ENCODE measurements at places on chromosomes 2 and 18. TPM values are rescaled to one million over a fixed set of nuclear protein-coding genes. Genes with fewer than 3 reads are reported as not detected.

Gene PIEZO2
- polyA plus RNA-seq = 15.2 TPM

Gene NOSTRIN
- 0.22 TPM for polyA plus RNA-seq

Gene GLS
- 78.6 TPM for polyA plus RNA-seq

Gene C2orf81
- 0.17 TPM for polyA plus RNA-seq

Data from HepG2 (cell line).